Psoas muscle (tissue), 8 donors: ENCODE measurements at places on chromosomes 4 and X. TPM values are rescaled to one million over a fixed set of nuclear protein-coding genes. Genes with fewer than 3 reads are reported as not detected.

- no peaks in the 10 kb centered on the region for H3K27me3 ChIP-seq
Measured at GRCh38 chrX:8738588-8739189, 6.8 kb upstream of the ANOS1 start.

TLR3 gene
- 1.5 TPM for total RNA-seq

FAM114A1 gene
- 11.2 TPM for total RNA-seq

CHIC2 gene
- 11.1 TPM for total RNA-seq

DNA sequence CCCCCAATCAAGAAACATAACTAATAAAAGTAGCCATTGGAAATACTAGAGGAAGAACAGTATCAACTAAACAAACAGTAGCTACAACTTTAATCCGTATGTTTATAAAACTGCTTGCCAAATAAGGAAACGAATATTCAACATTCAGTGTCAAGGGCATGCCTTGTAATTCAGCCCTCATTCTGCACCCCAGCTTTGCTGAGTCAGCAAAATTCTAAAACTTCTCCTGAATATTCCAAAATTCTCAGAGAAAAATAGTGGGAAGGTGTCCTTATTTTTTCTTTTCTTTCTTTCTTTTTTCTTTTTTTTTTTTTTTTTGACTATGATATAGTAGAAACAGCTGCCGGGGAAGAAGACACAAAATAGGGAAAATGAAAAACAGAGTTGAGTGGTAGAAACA, 344.8 kb upstream of the MAGEC2 start:
- H3K36me3 ChIP-seq, result no peaks in the 10 kb centered on the region
- no peak overlapping the region for H3K4me3 ChIP-seq
- no peaks in the 10 kb centered on the region for H3K27me3 ChIP-seq
- DNase-seq, result no peak

DNA sequence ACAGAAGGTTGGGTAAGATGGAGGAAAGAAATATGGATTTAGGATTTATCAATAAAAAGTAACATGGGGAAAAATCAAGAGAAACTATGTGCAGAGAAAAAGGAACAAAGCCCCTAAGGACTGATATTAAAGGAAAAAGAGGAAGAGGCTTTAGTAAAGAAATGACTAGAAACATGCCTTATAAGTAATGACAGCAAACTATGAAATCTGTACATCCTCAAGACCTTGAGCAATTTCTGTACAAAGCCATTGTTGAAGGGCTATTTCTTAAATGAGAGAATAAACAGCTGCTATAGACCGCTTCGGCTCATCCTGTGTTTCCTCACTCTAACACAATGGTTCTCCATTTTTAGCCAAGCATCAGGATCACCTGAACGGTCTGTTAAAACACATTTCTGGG, 180.3 kb upstream of the ATOH1 start:
- DNase-seq, result no peak
- peaks cover 2% of the 10 kb centered on the region for H3K27me3 ChIP-seq
- H3K4me3 ChIP-seq, result no peak overlapping the region

DNA sequence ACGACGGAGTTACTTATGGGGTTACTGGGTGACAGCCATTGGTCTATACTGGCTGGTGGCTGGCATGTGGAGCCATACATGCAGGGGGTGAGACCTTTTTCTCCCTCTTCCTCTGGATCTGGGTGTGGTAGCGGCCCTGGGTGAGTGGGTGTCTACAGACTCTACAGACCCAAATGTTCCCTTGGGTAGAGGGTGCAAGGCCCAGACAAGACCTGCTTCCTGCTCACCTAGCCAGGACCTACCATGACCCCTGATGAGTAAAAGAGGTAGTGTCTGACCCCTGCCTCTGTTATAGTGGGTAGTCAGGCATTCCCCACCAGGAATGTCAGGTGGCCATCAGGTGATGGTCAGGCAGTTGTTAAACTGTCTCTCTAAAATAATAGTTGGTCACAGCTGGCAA, 66.8 kb downstream of the SLC2A9 start:
- no peak overlapping the region for H3K27ac ChIP-seq
- H3K36me3 ChIP-seq, result no peaks in the 10 kb centered on the region
- no peaks in the 10 kb centered on the region for H3K27me3 ChIP-seq

VMA21 gene
- 17.4 TPM for total RNA-seq

DNA sequence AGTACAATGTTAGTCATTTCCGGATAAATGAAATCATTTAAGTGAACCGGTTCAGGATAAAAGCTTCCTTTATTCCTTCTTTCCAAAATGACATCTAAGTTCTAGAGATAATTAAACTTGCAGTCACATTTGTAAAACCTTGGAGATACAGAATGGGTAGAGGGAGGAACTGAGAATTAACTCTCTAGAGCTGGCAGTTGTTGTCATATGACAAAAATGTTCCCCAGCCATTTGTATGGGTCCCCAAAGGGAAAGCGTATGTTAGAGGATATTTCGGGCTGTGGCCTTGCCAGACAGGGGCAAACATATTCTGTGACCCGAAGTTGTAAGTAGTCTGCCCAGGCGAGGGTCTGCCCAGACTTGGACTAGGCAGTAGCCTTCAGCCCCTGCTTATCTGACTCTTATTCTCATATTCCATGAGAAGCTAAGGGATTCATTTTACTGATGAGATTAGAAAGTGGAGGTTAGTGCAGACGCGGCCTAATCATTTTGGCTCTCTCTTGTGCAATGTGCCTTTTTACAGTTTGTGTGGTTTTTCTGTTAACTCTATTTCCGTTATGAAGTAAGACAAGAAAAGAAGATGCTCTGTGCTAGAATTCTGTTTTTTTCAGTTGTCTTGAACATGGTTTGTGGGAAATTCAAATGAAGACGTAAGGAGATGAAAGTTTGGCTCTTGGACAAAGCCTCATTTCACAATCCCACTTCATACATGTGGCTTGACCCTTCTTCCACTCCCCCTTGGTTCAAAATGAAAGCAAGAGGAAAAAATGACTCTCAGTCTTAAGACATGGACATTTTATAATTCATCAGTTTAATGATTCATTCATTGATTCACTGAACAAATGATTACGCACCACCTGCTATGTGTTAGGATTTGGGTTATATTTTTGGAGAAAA, 2394.2 kb upstream of the AGA start:
- H3K4me3 ChIP-seq, result no peak overlapping the region
- DNase-seq, result no peak
- H3K27me3 ChIP-seq, result no peaks in the 10 kb centered on the region

GRCh38 chr4:39526765-39527295, 409 bp downstream of the UGDH start:
- H3K27ac ChIP-seq, result peak overlapping the region; percentile 94
- H3K36me3 ChIP-seq, result no peaks in the 10 kb centered on the region
- peak overlapping the region; percentile 81 for H3K4me3 ChIP-seq
- no peak for DNase-seq
- no peaks in the 10 kb centered on the region for H3K27me3 ChIP-seq

- no peaks in the 10 kb centered on the region for H3K36me3 ChIP-seq
- H3K27ac ChIP-seq, result no peak overlapping the region
- H3K27me3 ChIP-seq, result no peaks in the 10 kb centered on the region
- DNase-seq, result no peak
- no peak overlapping the region for H3K4me3 ChIP-seq
- peaks cover 11% of the 10 kb centered on the region for H3K4me1 ChIP-seq
Measured at GRCh38 chr4:99028187-99028586, 32.7 kb downstream of the METAP1 start.

TLR8 gene
- total RNA-seq, result 0.50 TPM

DNA sequence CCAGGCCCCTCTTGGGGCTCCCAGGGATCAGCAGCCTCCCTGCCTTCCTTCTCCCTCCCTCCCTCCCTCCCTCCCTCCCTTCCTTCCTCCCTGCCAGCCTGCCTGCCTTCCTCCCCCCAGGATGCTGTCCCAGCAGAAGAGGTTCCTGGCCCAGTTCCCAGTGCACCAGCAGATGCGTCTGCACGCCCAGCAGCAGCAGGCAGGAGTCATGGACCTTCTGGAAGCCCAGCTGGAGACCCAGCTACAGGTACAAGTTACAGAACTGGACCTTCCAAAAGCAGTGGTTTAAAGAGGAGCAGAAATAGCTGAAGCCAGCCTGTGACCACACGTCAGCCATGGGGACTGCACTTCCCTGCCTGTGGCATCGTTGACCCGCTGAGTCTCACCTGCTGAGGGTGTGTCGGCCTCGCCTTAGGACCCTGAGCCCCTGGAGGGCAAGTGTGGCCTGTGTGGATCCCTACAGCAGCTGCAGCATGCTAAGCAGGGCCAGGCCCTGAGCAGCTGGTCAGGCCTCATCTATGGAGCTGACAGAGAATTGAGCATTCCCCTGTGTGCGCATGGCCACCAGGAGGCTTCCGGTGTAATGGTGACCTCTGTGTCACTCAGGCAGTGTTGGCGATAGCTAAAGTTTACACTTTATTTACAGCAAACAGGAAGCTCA, 84.7 kb downstream of the CRMP1 start:
- H3K4me3 ChIP-seq, result no peak overlapping the region
- peaks cover 8% of the 10 kb centered on the region for H3K36me3 ChIP-seq
- H3K27ac ChIP-seq, result no peak overlapping the region
- H3K4me1 ChIP-seq, result no peaks in the 10 kb centered on the region

MAGEA4 gene
- not detected for total RNA-seq

DNA sequence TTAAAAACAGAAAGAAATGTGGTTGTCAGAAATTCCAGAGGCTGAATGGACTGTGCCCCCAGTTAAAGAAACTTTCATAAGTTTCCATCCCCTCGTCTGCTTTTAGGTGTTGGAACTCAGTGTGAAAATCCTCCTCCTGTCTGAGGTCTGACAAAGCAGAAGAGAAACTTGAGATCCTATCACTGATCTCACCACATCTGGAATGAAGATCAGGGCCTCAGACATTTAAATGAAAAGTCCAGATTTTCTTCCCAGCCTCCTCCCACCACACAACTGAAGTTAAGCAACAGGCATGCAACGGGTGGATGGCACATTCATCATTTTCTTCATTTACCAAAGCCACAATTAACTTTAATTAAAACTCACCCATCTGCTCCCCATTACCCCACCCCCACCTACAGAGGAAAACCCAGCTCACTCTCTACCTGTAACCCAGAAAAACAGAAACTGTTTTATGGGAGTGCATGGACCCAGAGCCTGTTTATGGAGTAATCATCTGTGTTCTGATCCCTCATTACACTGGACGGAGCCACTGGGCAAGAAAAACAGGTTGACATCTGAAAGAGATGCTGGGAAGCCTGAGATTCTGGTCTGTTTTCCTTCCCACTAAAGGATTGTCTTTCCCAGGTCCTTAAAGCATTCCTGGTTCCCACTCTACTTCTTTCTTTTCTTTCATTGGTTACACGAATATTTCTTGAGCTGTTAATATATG, 58.1 kb upstream of the HOPX start:
- DNase-seq, result no peak
- H3K4me1 ChIP-seq, result no peaks in the 10 kb centered on the region
- peaks cover 3% of the 10 kb centered on the region for H3K27me3 ChIP-seq

CC2D2A gene
- 4.7 TPM for total RNA-seq

TMEM156 gene
- not detected for total RNA-seq
